Cerebellar nuclear complex (tissue), 1 donor: ENCODE measurements at places on chromosomes 6 and 20.

GRCh38 chr20:50464026-50464724, 46.0 kb upstream of the PTPN1 start:
- no peak for DNase-seq

DNA sequence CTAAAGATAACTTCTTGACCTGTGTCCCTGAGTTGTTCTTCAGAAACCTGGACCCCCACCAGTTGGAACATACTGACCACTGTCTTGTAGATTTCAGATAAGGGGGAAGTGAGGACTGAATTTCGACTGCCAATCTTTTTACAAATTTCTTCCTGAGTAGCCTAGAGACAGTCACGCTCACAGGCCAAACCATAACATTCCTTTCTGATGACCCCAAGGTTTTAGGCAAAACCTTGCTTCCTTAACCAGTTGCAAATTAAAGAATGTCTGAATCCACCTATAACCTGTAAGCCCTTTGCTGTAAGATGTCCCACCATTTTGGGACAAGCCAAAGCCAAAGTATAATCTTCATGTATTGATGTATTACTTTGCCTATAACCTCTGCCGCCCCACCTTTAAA, 306.9 kb downstream of the LRFN2 start:
- DNase-seq = no peak

DNA sequence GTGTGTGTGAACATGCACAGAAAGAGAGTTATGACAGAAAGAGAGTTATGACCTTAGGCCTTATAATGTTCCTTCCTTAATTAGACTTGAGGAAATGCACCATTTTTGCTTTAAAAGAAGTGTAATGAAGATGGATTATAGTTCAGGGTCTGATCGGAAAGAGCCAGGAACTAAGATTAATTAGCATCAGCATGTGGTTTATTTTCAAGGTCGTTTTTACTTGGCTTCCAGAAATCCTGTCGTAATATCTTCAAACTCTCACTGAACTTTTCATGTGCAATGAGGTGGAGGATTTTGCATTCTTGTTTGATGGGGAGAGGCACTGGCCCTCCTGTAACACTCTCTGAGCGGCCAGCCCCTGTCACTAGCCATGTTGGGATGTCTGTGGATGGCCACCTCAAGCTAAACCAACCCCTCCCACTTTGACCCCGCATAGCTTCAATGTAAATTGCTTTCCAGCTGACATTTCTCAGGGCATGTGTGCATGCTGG, 116.8 kb downstream of the CDC5L start:
- no peak for DNase-seq

DNA sequence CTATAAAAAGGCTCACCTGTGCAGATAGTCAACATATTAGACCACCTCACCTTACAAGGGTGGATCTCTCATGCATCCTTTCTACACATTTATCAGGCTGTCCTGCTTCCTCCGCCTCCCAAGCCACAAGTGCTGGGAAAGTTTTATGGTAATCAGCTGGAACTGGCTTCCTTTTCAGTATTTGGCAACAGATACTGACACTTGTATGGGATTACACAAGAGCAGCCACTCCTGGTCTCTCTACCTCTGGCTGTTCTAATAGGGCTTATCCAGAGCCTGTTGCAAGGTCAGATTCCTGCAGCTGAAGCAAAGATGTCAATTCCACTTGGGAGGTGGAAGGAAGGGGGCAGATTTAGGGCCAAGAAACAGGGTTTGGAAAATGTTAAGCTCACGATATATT, 503 bp upstream of the GPLD1 start:
- DNase-seq = no peak

- no peak for DNase-seq
Measured at GRCh38 chr20:32449890-32450401, 91.8 kb downstream of the ASXL1 start.

DNA sequence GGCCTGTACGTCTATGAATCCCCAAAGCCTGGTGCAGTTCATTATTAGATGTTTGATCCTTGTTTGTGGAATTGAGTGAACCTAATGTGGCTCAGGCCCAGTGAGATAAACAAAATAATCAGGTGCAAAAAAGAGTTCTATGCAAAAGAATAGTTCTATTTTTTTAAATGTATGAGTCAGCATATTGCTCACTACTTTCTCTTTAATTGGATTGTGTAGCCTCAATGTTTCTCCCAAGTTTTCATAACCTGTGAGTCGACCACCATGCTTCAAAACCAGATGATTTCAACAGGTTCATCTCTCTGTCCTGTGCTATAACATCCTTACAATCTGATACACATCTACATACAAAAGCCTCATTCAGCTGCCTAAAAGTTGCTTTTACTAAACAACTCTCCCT, 116.5 kb upstream of the HDAC2 start:
- no peak for DNase-seq

GRCh38 chr6:124400261-124400999, 561.8 kb upstream of the RNF217 start:
- DNase-seq = no peak

GRCh38 chr20:10553326-10553984, 118.3 kb downstream of the SLX4IP start:
- no peak for DNase-seq

DNA sequence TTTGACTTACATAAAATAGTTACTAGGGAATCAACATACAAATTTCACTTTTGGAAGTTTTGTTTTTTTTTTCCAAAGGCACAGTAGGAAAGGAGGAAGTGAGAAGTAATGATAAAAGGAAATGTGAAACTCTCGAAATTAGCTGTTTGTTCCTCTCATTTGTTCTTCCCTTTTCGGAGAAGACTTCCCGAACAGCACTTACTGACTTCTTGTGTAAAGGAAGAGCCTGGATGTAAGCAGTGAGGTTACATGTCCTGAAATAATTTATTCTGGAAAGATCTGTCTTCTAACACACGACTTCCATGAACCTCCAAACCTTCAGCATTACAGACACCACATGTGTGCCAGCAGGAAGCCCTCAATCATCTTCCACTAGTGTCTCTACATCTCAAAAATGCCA, 59.1 kb downstream of the KIF16B start:
- no peak for DNase-seq

DNA sequence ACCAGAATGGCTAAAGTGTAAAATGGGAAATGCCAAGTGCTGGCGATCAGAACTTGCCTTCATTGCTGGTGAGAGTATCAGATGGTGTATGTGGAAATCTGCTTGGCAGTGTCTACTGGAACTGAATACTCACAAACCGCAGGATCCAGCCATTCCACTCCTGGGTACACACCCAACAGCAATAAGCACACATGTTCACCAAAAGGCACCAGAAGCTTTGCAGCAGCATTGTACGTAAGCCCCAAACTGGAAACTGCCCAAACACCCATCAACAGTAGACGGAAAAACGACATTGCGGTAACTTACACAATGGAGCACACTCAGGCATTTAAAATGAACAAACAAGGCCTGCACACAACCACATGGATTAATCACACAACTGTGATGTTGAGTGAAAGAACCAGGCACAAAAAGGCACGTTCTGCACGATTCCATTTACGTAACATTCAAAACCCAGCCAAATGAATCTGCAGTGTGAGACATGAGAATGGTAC, 37.3 kb upstream of the BPIFA2 start:
- DNase-seq = no peak

DNA sequence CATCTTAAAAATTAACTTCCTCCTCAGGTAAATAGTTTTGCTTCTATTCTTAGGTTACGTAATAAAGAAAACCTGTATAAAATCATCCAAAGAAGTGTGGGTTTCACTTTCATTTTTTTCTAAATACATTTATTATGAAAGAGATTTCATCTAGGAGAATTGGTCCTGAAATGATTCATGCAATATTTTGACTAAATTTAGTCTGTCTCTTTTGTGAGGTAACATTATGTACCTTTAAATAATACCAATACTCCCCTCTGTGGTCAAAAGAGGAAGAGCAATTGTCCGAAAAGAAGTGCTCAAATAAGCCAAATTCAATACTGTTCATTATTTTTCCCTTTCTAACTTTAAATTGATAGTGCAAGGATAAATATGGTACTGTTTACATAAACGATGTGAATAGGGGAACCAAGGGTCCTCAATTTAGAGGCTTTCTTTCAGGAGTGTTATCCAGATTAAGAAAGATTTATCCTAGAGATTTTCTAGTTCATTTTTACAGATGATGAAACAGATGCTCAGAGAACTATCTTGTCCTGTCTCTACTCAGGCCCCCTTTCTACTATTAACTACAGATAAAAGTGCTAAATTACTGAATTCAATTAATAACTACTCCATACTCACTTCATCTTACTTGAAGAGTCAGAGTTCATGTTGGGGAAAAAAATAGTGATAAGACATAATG, 26.2 kb downstream of the CYP39A1 start:
- DNase-seq = peak; percentile 34

- DNase-seq = no peak
Measured at GRCh38 chr6:12605888-12606345, 110.7 kb upstream of the PHACTR1 start.

GRCh38 chr6:22199771-22200170, 97.1 kb downstream of the PRL start:
- DNase-seq = no peak

DNA sequence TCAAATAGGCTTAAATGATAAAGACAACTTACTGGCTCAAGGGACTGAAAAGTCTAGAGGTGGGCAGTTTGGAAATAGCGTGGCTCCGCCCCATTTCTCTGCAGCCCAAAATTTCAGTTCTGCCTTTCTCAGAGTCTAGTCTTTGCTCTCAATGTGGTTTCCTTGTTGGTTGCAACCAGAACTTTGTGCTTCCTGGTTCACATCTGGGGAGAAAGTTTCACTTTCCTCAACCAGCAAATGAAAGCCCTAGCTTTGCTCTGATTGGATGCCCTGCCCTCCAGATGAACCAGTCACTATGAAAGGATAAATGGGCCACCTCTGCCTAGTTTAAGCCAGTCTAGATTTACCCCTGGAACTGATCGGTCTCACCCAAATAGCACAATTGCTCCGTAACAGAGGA, 14.9 kb downstream of the SYCP2L start:
- no peak for DNase-seq

- DNase-seq = no peak
Measured at GRCh38 chr6:169965239-169965638, 213.8 kb downstream of the ERMARD start.

DNA sequence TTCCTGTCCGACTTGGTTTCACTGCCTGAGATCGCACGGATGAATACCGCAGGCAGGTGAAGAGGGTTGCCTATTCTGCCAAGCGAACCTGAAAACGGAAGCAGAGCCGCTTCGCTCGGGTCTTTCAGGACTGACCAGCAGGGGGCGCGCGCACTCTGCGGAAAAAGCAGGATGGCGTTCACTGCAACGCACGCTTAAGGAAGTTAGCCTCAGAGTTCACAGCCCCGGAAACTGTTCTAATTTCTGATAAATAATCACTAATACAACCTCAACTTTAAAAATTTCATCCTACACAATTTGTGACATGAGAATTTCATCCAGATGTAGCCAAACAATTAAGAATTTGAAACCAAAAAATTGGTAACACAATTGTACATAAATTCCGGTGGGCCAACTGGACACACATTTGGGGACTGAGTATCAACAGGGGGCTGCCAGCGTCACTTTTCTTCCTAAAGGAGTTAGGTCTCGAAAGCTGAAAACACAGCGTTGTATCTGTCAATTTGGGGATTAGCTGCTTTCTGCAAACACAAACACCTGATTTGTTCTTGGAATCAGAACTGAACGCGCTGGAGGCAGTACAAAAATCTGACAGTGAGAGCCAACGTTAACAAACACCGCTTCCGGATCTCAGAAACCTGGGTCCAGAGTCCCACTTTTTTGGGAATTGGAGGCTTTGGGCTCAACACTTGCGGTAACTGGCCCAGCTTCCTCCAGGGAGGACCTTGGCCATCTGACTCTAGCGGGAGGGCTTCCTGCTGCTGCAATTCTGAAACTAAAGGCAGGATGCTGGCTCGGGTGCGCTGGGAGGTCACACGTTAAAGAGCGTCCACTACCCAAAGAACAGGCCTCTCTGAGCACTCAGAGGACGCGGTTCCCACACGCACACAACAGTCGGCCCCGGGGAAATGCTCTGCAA, 8.8 kb downstream of the PXDC1 start:
- peak; percentile 72 for DNase-seq

GRCh38 chr6:111423960-111424846, 58.8 kb downstream of the REV3L start:
- no peak for DNase-seq

DNA sequence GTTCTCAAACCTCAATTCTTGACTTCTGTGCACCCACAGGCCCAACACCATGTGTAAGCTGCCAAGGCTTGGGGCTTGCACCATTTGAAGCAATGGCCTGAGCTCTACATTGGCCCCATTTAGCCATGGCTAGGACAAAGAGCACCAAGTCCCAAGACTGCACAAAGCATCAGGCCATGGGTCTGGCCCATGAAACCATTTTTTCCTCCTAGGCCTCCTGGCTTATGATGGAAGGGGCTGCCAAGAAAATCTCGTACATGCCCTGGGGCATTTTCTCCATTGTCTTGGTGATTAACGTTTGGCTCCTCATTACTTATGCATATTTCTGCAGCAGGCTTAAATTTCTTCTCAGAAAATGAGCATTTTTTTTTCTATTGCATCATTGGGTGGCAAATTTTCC, 1128.7 kb upstream of the ADGRB3 start:
- DNase-seq = no peak

DNA sequence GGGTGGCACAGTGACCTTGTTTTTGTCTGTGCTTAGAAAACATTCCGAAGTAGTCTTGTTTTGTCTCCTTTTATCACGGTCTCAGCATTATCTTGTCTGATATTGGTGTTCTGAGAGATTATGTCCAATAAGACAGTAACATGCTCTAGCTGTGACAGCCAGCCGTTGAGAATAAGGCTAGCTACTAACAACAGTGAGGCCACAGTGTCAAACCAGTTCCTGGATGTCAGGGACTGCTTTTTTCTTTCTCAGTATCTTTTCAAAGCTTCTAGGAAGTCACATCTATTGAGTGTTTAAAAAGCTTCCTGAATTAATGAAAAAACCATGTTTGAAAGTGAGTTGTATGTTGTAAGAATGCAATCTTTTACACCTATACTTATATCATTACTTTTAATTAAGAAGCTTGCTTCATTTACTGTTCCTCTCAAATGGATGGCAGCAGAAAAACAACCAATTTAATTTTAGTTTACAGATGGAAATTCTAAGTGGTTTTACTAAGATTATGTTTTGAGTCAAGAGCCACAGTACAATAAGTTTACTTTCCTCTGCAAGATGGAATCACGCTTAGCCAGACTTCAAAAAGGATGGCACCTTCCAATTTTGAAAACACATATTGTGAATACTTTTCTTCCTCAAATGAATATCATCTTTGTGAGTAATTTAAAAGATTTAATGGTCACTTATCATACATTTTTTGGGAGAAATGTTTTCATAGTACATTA, 53.1 kb downstream of the MAP3K7 start:
- no peak for DNase-seq

- DNase-seq = no peak
Measured at GRCh38 chr6:124027392-124027791, 223.7 kb downstream of the NKAIN2 start.

DNA sequence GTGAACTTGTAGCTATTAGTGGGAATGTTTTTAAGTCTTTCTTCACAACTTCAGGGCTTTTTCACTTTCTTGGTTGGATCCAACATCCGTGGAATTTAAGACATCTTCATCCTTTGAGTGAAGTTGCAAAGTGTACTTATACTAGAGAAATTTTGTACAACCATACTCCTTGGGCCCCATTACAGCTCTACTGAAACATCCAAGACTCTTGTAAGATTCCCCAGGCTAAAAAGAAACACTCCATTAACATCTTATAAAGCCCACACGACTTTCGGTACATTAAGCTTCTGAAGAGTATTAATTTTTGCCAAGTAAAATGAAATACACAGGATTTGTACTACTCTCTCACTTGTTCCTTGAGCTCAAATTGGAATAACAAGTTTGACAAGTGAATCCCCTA, 5.4 kb downstream of the PCNA start:
- no peak for DNase-seq

GRCh38 chr6:12270551-12271230, 19.5 kb upstream of the EDN1 start:
- no peak for DNase-seq

GRCh38 chr20:36173451-36173933, 19.0 kb downstream of the EPB41L1 start:
- peak; percentile 70 for DNase-seq
